ENCODE measurements at places on chromosomes 5 and 9.
A peak's percentile ranks its signal among the peaks of the same experiment; 100 is the strongest.

- DNase-seq = no peak
Measured at GRCh38 chr9:73441890-73442818, 290.5 kb downstream of the ANXA1 start.

GRCh38 chr5:60287174-60287771, 393.7 kb upstream of the PDE4D start:
- DNase-seq = no peak

DNA sequence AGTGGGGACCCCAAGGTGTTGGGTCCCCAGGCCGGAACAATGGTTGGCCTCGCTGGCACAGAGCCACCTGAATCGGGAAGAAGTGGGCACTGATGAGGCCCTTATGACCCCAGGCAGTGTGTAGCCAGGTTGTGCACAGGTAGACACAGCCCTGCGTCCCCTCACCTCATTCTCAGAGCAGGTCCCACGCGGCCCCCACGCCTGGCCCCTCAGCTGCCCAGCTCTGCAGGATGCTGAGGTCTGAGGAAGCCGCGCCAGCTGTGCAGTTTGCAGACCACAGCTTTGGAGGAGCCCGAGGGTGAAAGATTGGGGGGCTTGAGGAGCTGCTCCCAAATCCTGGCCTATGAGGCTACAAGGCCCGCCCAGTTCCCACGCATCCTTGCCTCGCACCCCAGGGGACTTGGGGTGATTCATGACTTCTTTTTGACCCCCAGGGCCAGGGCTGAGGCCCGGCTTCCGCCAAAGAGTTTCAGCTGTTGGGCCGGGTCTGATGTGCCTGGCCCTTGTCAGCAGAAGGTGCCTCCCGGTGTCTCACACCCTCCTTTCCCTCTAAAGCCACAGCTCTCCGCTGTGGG, 87.8 kb upstream of the PHYKPL start:
- no peak for DNase-seq

DNA sequence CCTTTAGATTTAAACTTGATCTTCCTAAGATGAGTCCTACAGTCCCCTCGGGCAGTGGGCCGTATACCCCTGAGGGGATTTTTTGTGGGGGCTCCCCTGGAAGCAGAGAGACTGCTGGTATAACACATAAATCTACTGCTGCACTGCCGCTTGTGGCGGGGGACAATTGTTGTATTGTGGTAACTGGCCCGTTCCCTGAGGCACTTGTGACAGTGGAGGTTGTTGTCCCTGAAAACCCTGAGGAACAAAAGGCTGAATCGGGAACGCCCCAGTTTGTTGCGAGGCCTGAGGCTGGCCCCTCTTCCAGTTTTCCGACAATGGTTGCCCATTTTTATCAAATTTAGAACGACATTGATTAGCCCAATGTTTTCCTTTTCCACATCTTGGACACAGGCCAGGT, 4.7 kb upstream of the TMEM141 start:
- no peak for DNase-seq

DNA sequence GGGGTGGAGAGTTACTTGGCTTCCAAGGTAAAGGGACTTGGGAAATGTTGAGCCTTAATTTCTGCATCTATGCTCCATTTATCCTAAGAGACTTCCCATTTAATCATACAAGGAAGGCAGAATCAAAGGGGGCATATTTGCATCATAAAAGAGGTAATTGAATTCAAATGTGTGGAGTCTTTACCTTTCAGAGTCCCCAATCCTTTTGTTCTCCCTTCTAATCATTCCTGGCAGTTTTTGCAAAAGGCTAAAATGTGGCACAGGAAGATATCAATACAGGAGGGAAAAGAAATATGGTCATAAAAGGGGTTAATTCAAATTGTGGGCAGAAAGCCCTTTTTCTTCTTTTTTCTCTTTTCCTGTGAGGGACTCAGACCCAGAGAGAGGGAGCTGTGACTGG, 69.5 kb downstream of the SFXN1 start:
- DNase-seq = no peak

- DNase-seq = no peak
Measured at GRCh38 chr9:122374885-122375420, 4.1 kb downstream of the PTGS1 start.

GRCh38 chr9:84424931-84425330, 84.4 kb upstream of the SLC28A3 start:
- DNase-seq = no peak

GRCh38 chr5:143562935-143563334, 159.4 kb upstream of the NR3C1 start:
- no peak for DNase-seq

DNA sequence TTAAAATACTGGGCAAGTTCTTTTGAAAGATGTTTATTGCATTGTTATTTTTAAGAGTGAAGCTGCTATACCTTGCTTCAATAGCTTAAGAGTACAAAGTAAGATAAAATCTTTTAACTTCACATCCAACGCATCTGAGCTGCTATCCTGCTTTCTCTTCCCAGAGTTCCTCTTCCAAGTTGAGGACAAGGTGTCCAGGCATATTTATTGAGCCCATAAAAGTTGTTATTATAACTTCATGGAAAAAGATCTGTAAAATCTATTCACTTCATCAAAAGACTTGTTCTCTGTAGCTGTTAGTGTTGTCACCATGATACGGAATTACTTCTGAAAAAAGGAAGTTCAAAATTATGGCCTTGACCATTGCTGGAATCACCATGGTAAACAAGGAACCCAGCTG, 306.2 kb upstream of the ELAVL2 start:
- DNase-seq = no peak

GRCh38 chr9:38768351-38768761, 48.4 kb upstream of the FAM240B start:
- no peak for DNase-seq

DNA sequence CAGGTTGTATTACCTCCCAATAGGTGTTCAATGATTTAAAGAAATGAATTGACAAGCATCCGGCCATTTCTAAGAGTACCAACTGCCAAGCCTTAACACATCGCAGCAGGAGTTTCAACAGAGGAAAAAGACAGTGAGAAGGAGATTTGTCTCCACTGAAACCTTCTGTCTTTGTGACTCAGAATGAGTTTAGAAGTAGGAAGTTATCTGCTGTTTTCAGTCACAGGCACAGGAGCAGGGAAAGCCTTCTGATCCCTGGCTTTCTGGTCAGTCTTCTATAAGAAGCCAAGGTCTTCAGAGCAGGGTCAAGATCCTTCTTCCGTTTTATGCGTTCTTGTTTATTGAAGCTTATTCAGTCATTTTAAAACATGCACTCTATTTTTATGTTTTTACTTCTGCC, 390.7 kb upstream of the PCSK5 start:
- DNase-seq = no peak

DNA sequence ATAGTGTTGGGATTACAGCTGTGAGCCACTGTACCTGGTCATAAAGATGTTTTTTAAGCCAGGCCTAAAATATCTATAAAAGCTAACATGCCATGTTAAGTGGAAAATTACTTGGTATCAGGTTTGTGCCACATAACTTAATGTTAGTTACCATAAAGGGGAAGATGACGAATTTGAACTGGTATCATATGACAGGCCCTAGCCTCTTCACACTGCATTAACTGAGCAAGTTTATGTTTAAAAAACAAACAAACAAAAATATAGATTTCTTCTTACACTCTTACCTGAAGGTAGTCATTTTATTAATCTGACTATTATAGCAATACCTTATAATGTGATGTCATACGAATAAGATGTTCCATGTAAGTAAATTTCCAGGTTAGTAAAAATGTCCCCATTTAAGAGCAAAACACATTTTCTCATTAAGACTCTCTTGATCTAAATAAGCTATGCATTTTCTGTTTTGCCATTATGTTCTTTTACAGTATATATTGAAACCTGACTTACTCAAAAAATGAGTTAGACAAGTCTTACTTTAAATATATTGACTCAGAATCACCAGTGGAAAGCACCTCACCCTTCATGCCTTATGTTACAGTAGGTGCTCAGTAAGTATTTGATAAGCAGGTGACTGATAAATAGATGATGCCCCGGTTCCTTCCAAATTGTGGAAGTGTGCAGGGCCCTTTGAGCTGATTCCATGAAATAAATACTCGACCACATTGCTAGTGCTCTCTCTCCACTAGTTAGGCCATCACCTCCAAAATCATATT, 125.4 kb downstream of the CDC42SE2 start:
- DNase-seq = no peak

DNA sequence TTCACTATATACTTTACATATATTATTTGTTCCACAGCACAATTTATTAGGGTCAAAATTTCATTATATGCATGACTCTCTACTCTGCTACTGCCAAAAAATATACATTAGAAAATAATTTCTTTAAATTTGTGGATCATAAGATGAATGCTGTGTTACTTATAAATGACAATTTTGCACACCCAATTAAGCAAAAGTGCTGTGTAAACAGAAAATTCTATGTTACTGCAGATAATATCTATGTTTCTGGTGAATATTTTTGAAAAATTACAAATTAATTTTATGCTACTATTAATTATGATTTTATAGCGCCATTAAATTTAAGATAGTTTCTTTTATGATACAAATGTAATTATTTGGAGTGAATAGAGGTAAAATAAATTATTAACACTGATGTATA, 59.8 kb upstream of the GABRA6 start:
- no peak for DNase-seq

DNA sequence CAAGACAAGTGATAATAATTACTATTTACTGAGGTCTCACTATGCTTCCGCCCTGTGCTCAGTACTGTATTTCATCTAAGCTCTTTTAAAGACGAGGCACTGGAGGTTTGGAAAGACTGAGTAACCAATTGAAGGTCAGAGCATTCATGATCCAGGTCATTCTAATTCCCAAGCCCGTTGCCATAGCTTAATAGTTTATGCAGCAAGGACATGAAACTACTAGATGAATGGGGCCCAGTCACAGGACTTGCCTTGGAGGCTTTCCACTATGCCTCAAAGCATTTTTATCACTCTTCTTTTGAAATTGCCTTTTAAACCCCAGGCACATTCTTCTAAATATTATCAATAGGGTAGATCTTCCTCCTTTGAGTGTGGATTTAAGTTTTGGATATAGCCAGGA, 17.2 kb upstream of the NFIB start:
- no peak for DNase-seq

- peak; percentile 89 for DNase-seq
Measured at GRCh38 chr5:178232124-178232919, at the start of gene PHYKPL. Gene PHYKPL (minus strand): TSS chr5:178232802. CDS start chr5:178232550, 252 bp downstream.

GRCh38 chr5:137218471-137218870, 280.7 kb downstream of the SPOCK1 start:
- DNase-seq = no peak

DNA sequence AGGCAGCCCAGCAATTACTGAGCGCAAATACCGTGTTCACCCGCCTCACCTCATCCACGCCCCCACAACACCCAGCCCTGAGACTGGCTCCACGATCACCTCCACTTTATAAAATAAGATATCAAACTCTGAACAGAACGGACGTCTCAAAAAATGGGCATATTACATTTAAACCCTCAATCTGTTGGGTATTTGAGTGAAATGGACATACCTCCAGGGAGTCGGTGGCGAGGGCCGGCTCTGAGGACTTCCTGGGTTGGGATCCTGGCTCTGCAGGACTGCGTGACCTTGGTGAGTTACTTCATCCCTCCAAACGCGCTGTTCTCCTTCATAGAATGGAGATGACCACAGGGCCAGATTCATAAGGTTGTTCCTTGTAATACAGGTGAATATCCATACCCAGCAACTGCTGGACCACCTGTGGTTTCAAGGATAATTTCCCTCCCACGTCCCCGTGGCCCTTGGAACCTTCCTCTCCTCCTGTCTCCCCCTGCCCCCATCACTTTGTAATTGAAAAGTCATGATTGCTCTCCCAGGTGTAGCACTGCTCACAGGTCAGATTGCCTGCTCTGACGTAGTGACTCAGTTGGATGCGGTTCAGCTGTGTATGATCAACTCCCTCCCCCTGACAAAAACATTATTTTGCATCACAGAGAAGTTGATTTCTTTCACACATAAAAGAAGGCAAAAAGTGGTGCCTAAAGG, 135.6 kb downstream of the KCNIP1 start:
- DNase-seq = no peak

DNA sequence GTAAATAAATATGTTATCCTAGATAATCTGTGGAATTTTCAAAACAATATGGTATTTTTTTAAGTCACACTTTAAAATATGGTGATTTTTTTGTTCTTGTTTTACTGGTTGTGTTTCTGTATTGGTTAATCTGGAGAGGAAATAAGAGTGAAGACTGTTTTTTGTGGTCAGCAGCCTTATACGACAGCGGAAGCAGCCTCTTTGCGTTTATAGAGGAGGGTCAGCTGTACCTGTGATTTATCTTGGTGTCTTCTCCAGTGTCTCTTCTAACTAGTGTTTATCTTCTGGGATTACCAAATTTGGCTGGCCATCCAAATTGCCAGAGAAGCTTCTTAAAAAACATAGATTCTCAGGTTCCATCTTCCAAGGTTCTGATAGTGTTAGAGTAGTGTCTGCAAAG, 58.7 kb downstream of the ICE1 start:
- no peak for DNase-seq

DNA sequence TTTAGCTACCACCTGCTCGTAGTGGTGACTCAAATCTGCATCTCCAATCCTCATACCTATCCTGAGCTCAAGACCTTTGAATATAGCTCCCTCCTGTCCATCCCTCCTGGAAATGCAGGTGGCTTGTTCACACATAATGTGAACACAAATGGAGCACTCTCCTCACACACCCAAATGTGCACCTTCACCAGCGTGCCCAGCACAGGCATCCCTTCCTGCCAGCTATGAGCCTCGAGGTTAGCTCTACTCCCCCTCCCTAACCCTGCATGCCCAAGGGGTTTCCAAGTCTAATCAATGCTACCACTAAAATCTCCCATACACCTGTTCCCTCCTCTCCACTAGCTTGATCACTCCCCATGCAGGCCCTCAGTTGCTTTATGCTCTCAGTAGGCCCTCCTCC, 2.2 kb upstream of the TGFBI start:
- no peak for DNase-seq

Data from right kidney (tissue), 9 donors.